Gastroesophageal sphincter (tissue), 4 donors: ENCODE measurements at places on chromosomes 6 and 20. TPM values are rescaled to one million over a fixed set of nuclear protein-coding genes. Genes with fewer than 3 reads are reported as not detected.

Gene SLC17A3
- not detected for total RNA-seq

DNA sequence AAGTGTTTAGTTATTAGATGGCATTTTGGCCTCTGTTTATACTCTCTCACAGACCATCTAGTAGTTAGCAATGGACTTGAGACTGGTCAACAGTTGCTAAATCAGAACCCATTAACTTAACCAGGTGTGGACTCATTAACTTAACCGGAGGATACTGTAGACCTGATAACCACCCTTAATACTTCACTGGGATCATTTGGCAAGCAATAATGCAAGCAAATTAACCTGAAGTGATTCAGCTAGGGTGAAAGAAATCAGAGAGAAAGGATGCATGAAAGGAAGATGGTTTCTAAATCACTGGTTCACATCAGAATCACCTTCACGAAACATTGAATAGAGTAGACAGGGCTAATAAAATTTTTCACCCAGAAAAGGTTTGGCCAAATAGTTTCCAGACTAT lies 73.3 kb downstream of the TMEM244 start:
- ATAC-seq, result no peak

GRCh38 chr6:43635387-43636307 lies at the start of gene MAD2L1BP:
TSS of gene MAD2L1BP (plus strand) at chr6:43635840. CDS start at chr6:43635876, 36 bp downstream.
- ATAC-seq, result peak; percentile 85

DNA sequence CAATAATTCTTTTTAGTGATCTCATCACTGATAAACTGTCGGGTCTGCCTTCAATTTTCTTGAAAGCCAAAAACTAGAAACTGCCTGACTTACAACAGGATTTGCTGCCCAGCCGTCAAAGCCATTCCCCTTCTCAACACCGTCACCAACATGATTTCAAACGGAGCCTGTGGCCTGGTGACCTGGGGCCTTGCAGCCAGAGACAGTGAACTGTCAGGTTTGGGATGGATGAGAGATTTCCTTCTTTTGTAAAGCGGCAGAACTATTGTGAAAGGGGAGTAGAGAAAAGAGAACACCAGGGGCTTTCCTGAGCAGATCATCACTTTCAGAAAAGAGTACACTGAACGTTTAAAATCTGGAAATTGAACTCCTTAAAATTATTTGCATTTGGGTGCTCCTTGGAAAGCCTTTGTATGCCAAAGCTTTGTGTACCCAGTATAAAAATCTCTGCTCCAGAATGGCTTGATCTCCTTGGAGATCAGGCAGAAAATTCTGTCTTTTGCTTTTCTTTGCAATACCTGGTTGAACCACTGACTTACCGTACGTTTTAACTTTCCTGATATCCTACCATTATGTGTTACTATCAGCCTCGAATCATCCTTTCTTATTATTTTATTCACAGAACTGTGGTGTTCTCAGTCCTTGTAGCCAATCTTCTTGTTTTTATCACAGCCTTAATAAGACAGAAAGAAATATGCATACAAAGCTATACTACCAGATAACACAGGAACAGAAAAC lies 125.2 kb downstream of the PACRG start:
- no peak for ATAC-seq

DNA sequence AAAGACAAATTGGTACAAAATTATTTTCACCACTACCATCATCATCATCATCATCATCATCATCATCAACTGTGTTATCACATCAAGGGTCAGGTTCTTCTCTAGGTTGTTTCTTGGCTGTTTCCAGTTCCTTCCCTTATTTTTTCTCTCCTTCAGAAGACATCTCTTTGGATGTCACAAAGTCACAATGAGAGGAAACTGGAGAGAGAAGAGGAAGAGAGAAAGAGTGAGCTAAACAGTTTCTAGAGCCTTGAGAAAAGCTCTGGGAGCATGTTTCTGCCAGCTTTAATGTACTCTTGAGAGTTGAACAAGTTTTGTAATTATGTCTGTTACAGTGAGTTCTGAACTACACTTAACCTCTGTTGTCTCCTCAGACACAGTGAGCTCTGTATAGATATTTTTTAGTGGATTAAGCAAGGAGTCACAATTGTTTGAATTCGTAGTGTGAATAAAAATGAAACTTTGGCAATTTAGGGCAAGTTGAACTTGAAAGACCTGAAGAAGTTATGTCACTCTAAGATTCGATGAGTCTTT lies 123.0 kb upstream of the AKIRIN2 start:
- ATAC-seq, result peak; percentile 63

DNA sequence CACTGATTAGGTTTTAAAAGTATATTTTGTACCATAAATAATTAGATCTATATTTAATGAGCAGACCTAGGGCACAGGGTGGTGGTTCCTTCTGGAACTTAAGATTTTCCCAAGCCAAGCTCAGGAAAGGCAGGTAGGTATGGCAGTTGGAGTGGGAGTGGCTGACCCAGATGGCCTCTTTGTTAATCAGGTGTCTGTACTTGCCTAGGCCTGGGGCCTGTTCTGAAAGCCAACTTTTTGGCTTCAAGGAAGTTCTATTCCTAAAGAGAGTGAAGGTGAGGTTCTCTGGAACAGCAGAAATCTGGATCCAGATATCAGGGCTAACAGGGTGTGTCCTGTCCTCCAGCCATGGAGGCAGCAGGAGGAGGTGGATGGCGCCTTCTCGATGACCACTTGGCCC lies 44.9 kb downstream of the VEGFA start:
- ATAC-seq, result no peak

Gene SMPDL3A
- 9.2 TPM for total RNA-seq

GRCh38 chr6:16660157-16660497 lies 101.1 kb downstream of the ATXN1 start:
- ATAC-seq, result no peak

DNA sequence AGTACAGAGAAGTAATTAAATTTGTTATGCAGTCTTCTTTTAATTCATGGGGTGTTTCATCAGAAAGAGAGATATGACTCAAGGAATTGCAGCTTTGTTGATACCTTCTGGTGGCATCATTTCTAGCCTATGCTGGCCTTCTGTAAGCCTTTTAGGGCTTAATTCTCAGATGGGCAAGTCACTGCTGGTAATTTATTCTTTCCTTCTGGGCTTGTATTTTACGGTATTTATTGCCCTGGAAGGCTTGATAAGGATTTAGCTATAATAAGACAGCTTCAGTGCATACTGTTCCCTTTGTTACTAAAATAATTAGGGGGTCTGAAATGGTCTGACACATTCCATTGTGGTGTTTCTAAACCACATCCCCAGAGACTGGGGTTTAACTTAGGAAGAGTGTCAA lies 57.9 kb upstream of the EMILIN3 start:
- ATAC-seq, result no peak
